ENCODE measurements at places on chromosomes 7 and 10.

- DNase-seq: no peak
Measured at GRCh38 chr7:146961617-146962016, 845.0 kb downstream of the CNTNAP2 start.

GRCh38 chr7:107847168-107847835 is 43.7 kb upstream of the DLD start:
- DNase-seq: no peak

GRCh38 chr7:139393621-139394211 is 34.0 kb downstream of the LUC7L2 start:
- no peak for DNase-seq

- DNase-seq: no peak
Measured at GRCh38 chr10:21048068-21048467, 151.0 kb upstream of the NEBL start.

GRCh38 chr10:79380125-79380945 is 33.1 kb downstream of the PPIF start:
- DNase-seq: no peak

GRCh38 chr10:7007600-7008190 is 403.1 kb downstream of the SFMBT2 start:
- DNase-seq: no peak

- DNase-seq: no peak
Measured at GRCh38 chr7:105806592-105807447, 69.6 kb downstream of the ATXN7L1 start.

DNA sequence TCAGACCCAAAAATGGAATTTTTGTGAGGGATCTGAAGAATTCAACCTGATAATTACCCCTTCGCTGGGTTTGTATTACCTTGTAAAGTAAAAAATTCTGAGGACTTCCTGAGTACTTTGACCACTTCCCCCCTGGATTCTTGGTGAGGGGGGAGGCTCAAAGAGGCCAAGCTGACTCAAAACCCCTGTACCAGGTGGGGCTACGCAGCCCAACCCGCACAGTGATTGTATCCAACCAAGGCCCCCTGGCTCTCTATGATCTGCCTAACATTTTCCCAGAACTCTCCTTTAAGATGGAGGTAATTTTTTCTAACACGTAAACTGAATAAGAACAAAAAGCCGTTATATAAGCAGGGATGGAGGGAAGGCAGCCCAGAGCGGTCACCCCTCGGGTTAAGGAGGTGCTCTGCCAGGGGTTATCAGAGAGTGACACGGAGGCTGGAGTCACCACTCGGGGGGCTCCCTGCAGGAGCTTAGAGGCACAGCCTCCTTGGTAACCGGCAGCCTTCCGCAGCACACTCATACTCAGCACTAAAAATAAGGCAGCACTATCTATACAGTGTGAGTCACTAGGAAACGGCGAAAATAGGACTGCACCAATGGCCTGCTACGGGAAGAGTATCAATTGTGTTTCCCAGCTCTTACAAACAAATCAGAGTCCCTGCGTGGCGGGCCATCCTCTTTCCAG is 255.4 kb downstream of the ELMO1 start:
- no peak for DNase-seq

- DNase-seq: peak; percentile 37
Measured at GRCh38 chr7:28754027-28754426, 204.1 kb downstream of the TRIL start.

GRCh38 chr10:51371743-51372142 is 297.5 kb downstream of the PRKG1 start:
- no peak for DNase-seq

Data from left ventricle myocardium superior (tissue), 1 donor.